SHP77 (cell line): ENCODE measurements at places on chromosomes 5 and 9.
A peak's percentile ranks its signal among the peaks of the same experiment; 100 is the strongest.

DNA sequence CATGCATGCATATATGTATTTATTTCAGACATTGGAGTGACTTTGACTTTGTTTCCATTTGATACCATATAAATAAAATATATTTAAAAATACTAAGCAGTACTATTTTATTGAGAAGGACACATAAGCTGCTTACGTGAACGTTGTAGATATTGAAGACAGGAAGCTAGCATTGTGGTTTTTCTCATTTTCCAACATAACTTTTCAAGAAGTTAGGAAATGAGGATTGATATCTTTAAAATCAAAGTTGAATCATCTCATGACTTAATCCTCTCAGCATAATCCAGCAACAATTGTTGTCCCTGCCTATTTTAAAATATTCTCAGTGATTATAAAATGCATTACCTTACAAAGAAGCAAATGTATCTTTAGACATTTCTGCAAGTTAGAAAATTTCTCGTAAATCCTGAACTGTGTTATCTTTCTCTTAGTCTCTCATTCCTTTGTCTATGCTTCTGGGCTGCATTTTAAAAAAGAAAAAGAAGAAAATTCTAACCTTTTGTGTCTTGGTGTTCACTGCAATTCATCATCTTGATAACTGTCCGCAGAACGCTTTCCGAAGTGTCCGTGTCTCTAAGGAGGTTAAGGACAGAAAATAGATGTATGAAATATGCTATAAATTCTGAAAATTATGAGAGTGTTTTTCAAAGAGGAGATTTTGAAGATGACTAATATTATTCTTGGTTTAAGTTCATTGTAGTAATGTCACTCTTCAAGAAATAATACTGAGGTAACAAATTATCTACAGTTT is 1089.9 kb upstream of the CDH6 start:
- no peak for DNase-seq

- DNase-seq = no peak
Measured at GRCh38 chr5:76532973-76533372, 90.2 kb downstream of the F2RL2 start.

- DNase-seq = no peak
Measured at GRCh38 chr9:79868567-79869189, 296.9 kb downstream of the TLE4 start.

GRCh38 chr9:122276096-122276495 is 11.4 kb downstream of the MRRF start:
- DNase-seq = no peak

- DNase-seq = no peak
Measured at GRCh38 chr5:96348536-96348935, 84.5 kb downstream of the PCSK1 start.

- DNase-seq = no peak
Measured at GRCh38 chr9:127568618-127568970, 43.5 kb upstream of the STXBP1 start.

- no peak for DNase-seq
Measured at GRCh38 chr5:118854819-118855218, 133.5 kb downstream of the DTWD2 start.

GRCh38 chr9:91935805-91936514 is 14.1 kb downstream of the ROR2 start:
- DNase-seq = no peak

DNA sequence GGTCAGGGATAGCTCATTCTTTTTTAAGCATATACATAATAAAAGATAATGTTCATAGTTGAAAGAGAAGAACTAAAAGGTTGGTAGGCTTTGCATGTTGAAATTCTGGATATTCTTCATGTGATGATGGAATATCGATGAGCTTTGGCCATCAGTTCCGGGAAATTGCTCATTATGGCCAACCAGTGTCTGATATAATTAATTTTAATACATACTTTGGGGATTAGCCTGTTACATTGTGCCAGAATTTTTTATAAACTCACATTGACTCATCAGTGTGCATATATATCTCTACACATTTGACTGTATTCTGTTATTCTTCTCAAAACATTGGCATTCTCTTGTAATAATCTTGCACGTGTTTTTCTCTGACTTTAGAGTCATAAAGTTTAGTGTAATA is 84.3 kb downstream of the NNT start:
- no peak for DNase-seq

GRCh38 chr9:70222354-70222753 is 36.4 kb upstream of the SMC5 start:
- no peak for DNase-seq

- no peak for DNase-seq
Measured at GRCh38 chr5:68531970-68532369, 316.4 kb downstream of the PIK3R1 start.

- DNase-seq = no peak
Measured at GRCh38 chr9:116868201-116868600, 181.1 kb downstream of the TRIM32 start.

GRCh38 chr5:124963236-124963919 is 216.9 kb upstream of the ZNF608 start:
- DNase-seq = no peak

DNA sequence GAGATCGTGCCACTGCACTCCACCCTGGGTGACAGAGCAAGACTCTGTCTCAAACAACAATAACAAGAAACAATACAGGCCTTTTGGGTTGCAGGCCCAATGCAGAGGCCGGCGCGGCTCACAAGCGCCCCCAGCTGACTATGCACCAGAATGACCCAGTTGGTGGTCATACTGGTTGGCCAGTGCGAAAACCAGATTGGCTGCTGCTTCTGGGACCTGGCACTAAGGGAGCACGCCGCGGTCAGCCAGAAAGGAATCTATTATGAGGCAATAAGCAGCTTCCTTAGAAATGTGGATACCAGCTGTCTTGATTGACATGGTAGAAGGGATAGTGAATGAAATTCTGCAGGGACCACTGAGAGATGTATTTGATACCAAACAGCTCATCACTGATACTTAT is 35.0 kb downstream of the RANBP17 start:
- DNase-seq = no peak

- DNase-seq = no peak
Measured at GRCh38 chr5:59115345-59115744, 532.5 kb downstream of the RAB3C start.

DNA sequence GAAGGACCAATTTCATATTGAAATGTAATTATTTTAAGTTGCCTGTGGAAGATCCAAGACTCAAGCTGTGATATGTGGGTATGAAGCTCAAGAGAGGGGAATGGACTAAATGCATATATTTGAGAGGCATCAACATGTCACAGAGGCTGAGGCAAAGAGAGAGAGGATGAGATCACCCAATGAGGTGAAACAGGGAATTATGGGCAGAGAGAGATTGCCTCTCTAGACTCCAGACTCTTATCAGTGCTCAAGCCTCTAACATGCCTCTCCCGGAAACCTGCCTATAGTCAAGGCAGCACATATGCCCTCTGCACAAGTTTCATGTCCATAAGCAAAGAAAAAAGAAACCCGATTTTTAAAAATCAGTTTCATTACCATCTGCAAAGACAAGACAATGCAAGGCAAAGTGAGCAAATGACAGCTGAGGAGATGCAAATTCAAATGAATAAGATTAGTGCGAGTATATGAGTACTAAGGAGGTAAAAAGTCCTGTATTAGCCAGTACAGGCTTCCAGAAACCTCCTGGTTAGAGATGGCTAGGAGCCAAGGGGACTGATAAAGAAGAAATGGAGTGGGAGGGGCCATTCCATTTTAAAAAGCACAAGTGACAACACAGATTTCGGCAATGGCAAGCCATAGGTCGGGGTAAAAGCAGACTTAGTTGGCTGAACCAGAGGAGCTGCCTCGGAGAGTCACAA is 9.4 kb downstream of the APTX start:
- no peak for DNase-seq

- no peak for DNase-seq
Measured at GRCh38 chr9:101212661-101213060, 172.1 kb downstream of the BAAT start.

- no peak for DNase-seq
Measured at GRCh38 chr9:131997779-131998178, 81.9 kb downstream of the MED27 start.

- no peak for DNase-seq
Measured at GRCh38 chr5:72455476-72455875, 51.7 kb downstream of the ZNF366 start.

- no peak for DNase-seq
Measured at GRCh38 chr5:124685404-124685930, 61.0 kb downstream of the ZNF608 start.

GRCh38 chr9:14511452-14511851 is 181.8 kb downstream of the ZDHHC21 start:
- no peak for DNase-seq

GRCh38 chr5:149852641-149853330 is 91.8 kb downstream of the PDE6A start:
- peak; percentile 42 for DNase-seq

GRCh38 chr9:128714586-128715435 is 9.1 kb downstream of the ZDHHC12 start:
- DNase-seq = no peak

DNA sequence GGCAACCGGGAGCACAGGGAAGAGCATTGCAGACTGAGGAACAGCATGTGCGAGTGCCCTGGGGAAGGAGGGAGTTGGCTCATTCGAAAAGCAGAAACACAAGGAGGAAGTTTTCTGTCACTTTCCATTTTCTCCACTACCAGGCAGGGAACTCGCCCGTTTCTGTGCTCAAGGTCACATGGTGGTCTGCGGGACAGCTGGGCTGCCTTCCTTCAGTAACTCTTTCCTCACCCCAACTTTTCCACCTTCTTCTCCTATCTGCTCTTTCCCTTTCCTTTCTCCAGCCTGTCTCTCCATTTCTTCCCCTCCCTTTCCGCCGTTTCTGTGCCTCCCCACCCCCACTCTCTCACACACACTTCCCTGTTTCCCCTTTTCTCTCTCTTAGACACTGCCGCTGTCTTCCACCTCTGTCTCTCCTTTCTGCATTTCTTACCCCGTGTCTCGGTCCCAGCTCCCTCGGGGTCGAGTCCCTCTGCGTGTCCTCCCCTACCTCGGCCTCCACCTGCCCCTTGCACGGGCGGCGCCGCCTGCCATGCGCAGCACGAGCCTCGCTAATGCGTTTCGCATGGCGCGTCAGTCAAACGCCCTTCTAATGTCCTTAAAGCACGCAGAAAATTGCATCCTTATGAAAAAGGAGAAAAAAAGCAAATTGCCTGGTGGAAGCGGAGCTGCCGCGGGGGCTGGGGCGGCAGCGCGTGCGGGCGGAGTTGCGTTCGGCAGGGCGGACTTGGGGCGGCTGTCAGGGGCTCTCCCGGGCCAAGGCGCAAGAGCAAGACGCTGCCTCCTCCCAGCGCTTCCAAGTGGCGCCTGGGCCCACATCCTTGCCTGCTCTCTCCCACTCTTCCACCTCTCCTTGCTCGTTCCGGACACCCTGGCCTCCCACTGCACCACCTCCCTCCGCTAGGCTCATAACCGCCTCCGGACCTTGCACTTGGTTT is 9.5 kb downstream of the BARX1 start:
- DNase-seq = no peak

- DNase-seq = no peak
Measured at GRCh38 chr5:153926201-153926600, 112.5 kb downstream of the FAM114A2 start.

DNA sequence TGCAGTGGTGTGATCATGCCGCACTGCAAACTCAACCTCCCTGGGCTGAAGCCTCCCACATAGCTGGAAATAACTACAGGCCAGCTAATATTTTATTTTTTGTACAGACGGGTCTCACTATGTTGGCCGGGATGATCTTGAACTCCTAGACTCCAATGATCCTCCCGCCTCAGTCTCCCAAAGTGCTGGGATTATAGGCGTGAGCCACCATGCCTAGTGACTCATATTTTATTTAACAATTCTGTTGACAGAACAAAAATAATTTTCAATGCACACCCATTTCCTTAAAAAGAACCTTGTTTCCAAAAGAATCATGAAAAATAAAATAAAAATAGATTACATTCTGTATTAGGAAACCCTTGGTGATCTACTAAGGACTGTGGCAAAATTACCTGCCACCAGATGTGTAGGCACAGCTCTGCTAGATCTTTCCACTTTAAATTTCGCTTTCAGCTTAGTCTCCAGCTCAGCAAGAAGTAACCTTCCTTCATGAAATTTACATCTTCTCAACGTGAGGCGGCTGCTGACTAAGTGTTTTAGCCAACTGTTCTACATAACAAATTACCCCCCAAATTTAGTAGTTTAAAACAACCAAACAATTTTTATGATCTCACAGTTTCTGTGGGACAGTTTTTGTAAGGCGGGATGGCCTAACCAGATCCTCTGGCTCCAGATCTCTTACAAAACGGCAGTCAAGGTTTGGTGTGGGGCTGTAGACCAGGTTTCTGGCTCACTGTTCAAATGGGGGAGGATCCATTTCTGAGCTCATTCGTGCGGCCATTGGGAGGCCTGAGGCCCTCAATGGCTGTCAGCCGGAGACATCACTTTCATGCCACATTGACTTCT is 32.6 kb upstream of the GOLPH3 start:
- no peak for DNase-seq

GRCh38 chr9:87873607-87874303 is 8.9 kb upstream of the SPATA31E1 start:
- DNase-seq = no peak

DNA sequence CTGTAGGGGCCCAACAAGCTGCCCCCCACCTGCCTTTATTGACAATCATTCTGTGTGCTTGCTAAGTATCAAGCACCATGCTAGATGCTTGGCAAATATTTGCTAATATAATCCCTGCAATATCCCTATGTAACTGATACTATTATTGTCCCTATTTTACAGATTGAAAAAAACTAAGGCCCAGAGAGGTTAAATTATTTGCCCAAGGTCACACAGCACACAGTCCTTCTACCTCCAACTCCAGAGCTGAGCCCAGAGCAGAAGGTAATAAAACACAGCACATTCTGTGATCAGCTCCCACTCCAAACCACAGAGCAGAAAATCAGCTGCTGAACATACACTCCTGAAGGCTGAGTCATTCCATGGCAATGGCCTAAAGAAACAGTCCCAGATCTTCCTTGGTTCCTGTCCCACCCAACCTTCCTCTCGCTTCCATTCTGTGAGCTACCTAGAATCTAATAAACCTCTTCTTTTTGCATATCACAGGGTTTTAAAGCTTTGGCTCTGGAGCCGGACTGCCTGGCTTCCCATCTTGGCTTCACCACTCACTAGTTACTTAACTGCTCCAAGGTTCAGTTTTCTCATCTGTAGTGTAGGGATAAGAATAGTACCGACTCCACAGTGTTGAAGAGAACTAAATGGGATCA is 66.7 kb upstream of the ADRA1B start:
- DNase-seq = no peak

- no peak for DNase-seq
Measured at GRCh38 chr5:168300326-168301182, 9.1 kb downstream of the WWC1 start.

DNA sequence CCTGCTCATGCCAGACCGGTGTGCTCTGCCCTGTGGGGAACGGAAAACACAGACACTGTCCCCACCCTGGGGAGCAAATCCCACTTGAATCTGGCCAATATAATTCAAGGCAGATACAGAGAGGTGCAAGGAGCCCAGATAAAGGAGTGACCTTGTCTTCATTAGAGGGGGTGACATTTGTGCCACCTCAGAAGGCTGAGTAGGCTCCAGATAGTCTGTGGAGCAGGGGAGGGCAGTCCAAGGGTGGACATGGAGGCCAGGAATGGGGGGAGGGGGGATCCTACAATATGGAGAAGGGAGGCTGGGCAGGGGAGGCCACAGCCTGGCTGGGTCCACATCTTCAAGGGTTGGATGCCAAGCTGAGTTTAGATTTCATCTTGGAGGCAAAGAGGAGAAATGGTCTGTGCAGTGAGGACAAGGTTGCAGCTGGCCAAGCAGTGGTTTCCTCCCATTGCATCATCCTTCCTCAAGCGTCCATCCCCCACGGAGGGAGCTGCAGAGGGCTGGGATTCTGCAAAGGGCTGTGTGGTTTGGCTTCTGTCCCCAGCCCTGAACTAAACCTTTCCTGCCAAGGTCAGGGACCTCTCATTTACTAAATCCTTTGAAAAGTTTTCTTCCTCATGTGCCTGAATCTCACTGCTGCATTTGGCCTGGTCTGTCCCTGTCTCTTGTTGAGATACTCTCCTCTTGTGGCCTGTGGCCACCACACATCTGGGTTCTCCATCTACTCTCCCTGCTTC is 60.1 kb downstream of the GALNT12 start:
- DNase-seq = no peak
